ENCODE measurements at places on chromosomes 1 and 21.

DNA sequence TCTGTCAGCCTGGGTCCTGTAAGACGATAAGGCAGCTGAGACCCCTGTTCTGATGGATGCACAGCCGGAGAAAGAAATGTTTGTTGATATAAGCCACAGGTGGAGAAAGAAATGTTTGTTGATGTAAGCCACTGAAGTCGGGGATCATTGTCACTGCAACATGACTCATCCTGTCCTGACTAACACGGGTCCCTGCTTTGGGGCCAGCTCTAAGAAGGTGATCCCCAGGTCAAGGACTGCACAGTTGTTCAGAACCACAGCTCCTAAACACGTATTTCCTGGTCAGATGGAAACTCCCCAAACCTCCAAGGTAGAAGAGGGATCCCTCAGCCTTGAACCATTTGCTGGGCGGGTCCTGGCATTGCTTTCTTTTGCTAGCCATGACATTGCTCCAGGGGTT, 86.4 kb upstream of the IGSF21 start:
- no peak for DNase-seq

GRCh38 chr1:204463125-204464060, 31.2 kb downstream of the PIK3C2B start:
- no peak for DNase-seq

DNA sequence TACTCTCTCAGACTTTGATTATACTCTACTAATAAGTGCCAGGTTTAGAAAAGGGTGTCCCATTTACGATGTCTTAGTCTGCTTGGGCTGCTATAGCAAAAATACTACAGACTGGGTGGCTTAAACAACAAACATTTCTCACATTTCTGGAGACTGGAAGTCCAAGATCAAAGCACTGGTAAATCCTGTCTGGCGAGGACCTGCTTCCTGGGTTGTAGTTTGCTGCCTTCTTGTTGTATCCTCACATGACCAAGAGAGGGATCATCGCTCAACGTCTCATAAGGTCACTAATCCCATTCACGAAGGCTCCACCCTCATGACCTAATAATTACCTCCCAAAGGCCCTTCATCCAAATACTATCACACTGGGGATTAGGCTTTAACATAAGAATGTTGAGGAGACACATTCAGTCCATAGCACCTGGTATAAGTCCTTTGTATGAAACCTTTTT, 12.0 kb downstream of the PRDX6 start:
- DNase-seq, result no peak

- no peak for DNase-seq
Measured at GRCh38 chr1:219281831-219282230, 108.2 kb downstream of the LYPLAL1 start.

DNA sequence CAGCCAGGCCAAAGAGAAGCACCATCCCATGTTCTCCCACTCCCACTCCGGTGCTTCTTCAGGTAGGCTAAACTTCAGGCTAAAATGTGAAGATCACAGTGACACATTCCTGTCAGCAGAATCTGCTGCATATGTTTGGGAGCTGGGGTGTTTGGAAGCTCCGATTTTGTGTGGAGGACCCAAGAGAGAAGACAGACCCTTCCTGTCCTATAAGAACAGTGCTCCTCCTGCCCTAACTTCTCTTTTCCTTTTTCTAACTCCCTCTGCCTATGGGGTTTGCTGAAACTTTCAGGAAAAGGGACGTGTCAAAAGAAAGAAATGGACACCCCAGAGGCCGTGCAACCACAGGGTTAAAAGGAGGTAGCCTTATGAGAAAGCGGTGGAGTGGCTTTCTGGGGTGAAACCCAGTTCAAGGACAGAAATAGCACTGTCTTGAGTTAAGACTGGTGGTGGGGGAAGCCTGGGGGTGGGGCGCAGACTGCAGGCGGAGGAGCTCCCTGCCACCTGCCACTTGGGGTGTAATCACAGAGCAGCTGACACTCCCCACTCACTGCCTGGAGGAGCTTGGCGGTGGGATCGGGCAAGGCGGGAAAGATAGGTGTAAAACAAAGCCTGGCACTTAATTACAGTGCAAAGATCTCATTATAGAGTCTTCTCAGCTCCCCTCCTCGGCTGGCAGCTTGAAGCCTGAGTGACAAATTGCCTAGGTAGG, 645 bp upstream of the TLR5 start:
- no peak for DNase-seq

GRCh38 chr1:207313131-207313530, 8.3 kb upstream of the CD55 start:
- DNase-seq, result no peak

Measured in NCI-H2081 treated with DMSO at 0.1 percent for 48 hours (cell line).